B cell (primary cell): ENCODE measurements at places on chromosomes 4 and X. TPM values are rescaled to one million over a fixed set of nuclear protein-coding genes. Genes with fewer than 3 reads are reported as not detected.

- H3K4me3 ChIP-seq, result no peak overlapping the region
- H3K36me3 ChIP-seq, result no peaks in the 10 kb centered on the region
- no peaks in the 10 kb centered on the region for H3K27me3 ChIP-seq
- no peaks in the 10 kb centered on the region for H3K4me1 ChIP-seq
- DNase-seq, result no peak
Measured at GRCh38 chr4:133190098-133190497, 41.0 kb downstream of the PCDH10 start.

DNA sequence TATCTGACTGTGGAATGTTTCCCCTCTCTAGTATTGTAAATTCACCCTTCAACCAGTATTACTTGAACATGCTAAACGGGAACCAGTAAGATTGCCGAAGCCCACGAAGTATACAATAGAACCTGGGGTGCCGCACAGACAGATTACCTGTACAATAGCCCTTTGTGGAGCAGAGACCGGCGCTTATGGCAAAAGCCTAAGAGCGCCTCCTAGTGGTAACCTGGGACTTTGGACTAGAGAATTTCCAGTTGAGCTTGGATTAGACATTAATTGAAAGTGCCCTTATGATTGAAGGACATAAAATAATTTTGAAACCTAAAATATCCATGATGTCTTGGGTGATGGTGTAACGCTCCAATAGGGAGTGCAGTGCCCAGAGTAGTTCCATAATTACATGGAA, 14.1 kb downstream of the ZNF157 start:
- no peaks in the 10 kb centered on the region for H3K36me3 ChIP-seq
- H3K27ac ChIP-seq, result no peak overlapping the region
- H3K27me3 ChIP-seq, result no peaks in the 10 kb centered on the region
- H3K4me3 ChIP-seq, result no peak overlapping the region
- no peaks in the 10 kb centered on the region for H3K4me1 ChIP-seq
- DNase-seq, result peak; percentile 80

- H3K36me3 ChIP-seq, result no peaks in the 10 kb centered on the region
- H3K27me3 ChIP-seq, result no peaks in the 10 kb centered on the region
- DNase-seq, result no peak
- H3K27ac ChIP-seq, result no peak overlapping the region
- H3K4me1 ChIP-seq, result peaks cover 32% of the 10 kb centered on the region
Measured at GRCh38 chrX:79140731-79141130, 3.8 kb upstream of the GPR174 start.

- no peak overlapping the region for H3K4me3 ChIP-seq
- no peaks in the 10 kb centered on the region for H3K27me3 ChIP-seq
- no peaks in the 10 kb centered on the region for H3K4me1 ChIP-seq
- DNase-seq, result no peak
Measured at GRCh38 chr4:118738090-118738489, 52.9 kb downstream of the METTL14 start.

DNA sequence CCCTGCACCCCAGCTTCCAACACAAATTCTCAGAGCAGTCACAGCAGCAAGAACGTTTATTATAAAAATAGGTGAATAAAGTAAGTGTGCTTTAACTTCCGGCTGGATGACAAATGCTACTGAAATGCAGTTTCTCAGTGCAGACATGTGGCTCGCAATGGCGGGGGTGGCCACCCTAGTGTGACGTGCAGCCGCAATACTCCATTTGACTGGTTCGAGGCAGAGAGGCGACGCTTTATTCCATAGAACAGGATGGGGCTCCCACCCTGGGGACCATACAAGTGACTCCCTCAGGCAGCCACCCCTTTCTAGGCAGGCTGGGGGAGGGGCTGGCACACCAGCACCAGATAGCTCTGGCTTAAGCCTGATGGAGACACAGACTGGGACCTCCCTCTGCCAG, 14.5 kb downstream of the TNIP2 start:
- no peak overlapping the region for H3K27ac ChIP-seq
- H3K4me3 ChIP-seq, result no peak overlapping the region
- no peak for DNase-seq

DNA sequence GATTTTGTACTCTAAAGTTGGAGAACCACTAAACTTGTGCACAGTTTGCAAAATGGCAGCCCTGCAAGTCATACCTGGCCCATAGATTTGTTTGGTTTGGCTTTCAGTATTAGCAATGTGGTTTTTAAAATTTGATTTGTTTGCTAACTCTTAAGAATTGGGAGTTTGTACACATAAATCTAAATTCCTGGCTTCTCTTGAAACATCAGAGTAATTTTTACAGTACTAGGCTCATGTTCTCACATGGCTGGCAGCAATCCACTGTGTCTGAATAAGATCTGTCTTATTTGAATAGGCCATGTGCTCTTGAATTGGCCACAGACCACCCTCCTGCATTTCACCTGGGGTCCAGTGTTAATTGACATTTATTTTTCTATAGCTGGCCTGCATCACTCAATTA, 21.3 kb downstream of the DIAPH2 start:
- no peak for DNase-seq
- H3K4me1 ChIP-seq, result peaks cover 3% of the 10 kb centered on the region
- no peaks in the 10 kb centered on the region for H3K36me3 ChIP-seq

GRCh38 chr4:76690011-76690905, 207.7 kb downstream of the SOWAHB start:
- no peak overlapping the region for H3K4me3 ChIP-seq
- H3K36me3 ChIP-seq, result no peaks in the 10 kb centered on the region
- DNase-seq, result peak; percentile 4
- no peaks in the 10 kb centered on the region for H3K27me3 ChIP-seq

DNA sequence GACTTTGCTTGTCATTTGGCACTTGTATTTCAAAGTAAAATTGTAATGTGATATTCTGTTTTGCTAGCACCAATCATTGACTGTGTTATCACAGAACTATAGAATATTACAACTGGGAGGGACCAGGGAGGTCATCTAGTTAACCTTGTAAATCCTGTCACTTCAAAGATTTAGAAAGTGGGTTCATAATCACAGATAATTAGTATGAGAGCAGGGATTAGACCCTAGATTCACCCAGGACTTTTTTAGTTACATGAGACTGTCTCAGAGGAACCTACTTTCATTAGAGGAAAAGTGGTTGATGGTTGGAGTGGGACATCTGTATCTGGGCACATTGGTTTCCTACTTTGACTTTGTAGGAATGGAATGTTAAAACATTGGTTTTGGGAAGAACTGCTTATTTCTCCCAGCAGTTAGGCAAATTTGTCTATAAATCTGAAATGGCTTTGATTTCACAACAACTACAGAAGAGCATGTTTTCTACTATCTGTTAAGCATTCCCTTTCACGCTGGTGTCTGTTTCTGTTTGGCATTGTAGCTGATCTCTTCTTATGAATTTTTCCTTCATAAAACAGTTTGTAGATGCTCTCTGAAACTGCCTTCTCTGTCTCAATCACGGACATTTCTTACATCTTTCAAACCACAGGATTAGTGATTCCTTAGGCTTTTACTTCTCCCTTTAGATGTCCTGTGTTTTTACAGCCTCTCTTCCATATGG, 144.1 kb downstream of the DIPK2B start:
- H3K36me3 ChIP-seq, result peaks cover 17% of the 10 kb centered on the region
- H3K4me1 ChIP-seq, result no peaks in the 10 kb centered on the region
- no peak overlapping the region for H3K4me3 ChIP-seq
- no peak for DNase-seq
- no peaks in the 10 kb centered on the region for H3K27me3 ChIP-seq

- no peak for DNase-seq
- H3K27ac ChIP-seq, result no peak overlapping the region
- no peak overlapping the region for H3K4me3 ChIP-seq
- H3K27me3 ChIP-seq, result no peaks in the 10 kb centered on the region
- no peaks in the 10 kb centered on the region for H3K36me3 ChIP-seq
Measured at GRCh38 chr4:178577933-178578332, 1135.7 kb upstream of the AGA start.

GRCh38 chr4:53908661-53909078, 155.7 kb downstream of the CHIC2 start:
- H3K4me3 ChIP-seq, result no peak overlapping the region
- H3K27me3 ChIP-seq, result no peaks in the 10 kb centered on the region
- H3K4me1 ChIP-seq, result peaks cover 13% of the 10 kb centered on the region
- no peak overlapping the region for H3K27ac ChIP-seq
- peak; percentile 53 for DNase-seq
- H3K36me3 ChIP-seq, result no peaks in the 10 kb centered on the region

The AR gene
- total RNA-seq, result not detected in 2 replicates
